ENCODE measurements at places on chromosomes 5 and 9. TPM values are rescaled to one million over a fixed set of nuclear protein-coding genes. Genes with fewer than 3 reads are reported as not detected.

- no peaks in the 10 kb centered on the region for H3K36me3 ChIP-seq
- H3K27me3 ChIP-seq = peaks cover 2% of the 10 kb centered on the region
- no peak for DNase-seq
- no peak overlapping the region for H3K27ac ChIP-seq
- no peaks in the 10 kb centered on the region for H3K4me1 ChIP-seq
Observed at GRCh38 chr5:101326766-101327165, 423.7 kb upstream of the ST8SIA4 start.

DNA sequence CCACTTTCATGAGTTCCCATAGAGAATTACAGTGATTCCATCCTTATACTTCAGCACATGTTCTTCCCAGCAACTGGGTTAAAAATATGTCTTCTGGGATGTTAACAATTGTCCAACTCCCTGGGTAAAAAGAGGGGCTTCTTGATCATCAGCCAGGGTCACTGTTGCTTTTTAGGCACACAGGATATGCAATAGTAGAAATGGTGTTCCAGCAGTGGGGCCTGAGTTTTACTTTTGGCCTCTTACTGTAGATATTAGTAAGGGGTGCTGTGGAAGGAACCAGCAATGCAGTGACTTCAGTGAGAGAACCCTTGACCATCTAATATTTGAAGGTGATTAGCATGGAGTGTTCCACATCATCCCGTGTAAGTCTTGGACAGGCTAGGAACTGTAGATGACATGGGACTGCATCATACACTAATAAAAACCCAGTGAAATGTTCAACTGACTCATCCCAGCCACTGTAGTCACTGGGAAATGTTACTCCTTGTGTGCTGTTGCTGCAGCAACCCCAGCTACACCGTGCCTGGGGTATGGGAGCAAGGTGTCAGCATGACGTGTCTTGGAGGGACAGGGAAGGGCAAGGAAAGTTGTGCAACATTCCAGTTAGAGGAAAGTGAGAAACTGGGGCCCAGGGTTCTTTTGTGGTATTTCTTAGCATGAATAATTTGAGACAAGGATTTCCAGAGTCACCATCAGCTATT is 610.9 kb downstream of the RAB3C start:
- peaks cover 28% of the 10 kb centered on the region for H3K27me3 ChIP-seq
- no peak for DNase-seq
- H3K36me3 ChIP-seq = no peaks in the 10 kb centered on the region
- no peaks in the 10 kb centered on the region for H3K4me1 ChIP-seq
- no peak overlapping the region for H3K27ac ChIP-seq
- no peak overlapping the region for H3K4me3 ChIP-seq

GRCh38 chr5:54668096-54668495 is 150.5 kb downstream of the SNX18 start:
- no peak overlapping the region for H3K4me3 ChIP-seq
- H3K27ac ChIP-seq = no peak overlapping the region
- peaks cover 30% of the 10 kb centered on the region for H3K4me1 ChIP-seq
- H3K36me3 ChIP-seq = peaks cover 22% of the 10 kb centered on the region
- DNase-seq = no peak

DNA sequence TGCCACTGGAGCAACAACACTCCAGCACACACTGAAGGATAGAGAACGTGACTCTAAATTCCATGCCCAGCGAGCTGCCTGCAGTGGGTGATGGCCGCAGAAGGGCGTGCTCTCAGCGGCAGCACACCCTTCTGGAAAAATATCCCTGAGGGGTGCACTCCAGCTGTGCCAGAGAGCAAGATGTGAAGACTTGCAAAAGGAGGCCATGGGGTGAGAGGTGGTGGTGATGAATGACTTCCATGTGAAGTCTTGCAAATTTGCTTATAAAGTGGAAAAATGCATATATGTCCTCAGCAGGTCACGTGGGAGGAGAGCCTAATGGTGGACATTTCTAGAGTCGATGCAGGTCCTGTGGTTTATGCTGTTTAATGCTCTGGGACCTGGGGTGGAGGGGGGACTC is 39.8 kb upstream of the COL5A1 start:
- H3K36me3 ChIP-seq = no peaks in the 10 kb centered on the region
- no peaks in the 10 kb centered on the region for H3K27me3 ChIP-seq
- H3K4me1 ChIP-seq = no peaks in the 10 kb centered on the region
- H3K4me3 ChIP-seq = no peak overlapping the region
- no peak for DNase-seq

DNA sequence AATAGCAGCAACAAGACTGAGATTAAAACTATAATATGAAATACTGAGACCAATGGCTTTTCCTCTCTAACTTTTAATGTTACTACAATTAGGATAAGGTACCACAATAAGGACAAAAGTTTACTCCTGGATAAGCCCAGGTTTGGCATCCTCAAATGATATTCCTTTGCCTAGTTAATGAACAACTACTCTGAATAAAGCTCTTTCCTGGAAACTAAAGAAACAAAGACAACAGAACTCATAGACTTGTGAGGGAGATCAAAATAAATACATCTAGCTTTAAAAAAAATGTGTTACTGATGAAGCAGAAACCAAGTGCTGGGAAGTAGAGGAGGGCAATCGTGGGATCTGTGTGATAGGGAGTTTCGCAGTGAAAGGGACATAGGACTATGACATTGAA is 19.3 kb upstream of the RAPGEF6 start:
- no peak overlapping the region for H3K27ac ChIP-seq
- no peak for DNase-seq
- H3K4me3 ChIP-seq = no peak overlapping the region
- H3K27me3 ChIP-seq = no peaks in the 10 kb centered on the region
- H3K4me1 ChIP-seq = peaks cover 5% of the 10 kb centered on the region

DNA sequence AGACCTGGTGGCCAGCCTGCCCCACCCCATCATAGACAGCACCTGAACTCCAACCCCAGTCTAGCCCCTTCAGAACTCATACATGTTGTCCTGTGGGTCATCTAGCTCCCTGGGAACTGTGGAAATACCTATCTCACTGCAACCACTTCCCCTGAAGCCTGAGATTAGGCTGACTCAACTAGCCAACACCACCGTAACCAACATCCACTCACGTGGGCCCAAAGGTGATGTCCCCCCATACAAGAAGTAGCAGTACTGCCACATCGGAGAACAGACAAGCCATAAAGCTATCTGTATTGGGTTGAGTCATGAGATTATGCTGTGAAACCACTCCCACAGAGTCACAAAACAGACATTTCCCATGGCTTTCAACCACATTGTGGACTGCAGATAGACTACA is 46.6 kb downstream of the OSMR start:
- peaks cover 21% of the 10 kb centered on the region for H3K27me3 ChIP-seq
- H3K36me3 ChIP-seq = no peaks in the 10 kb centered on the region
- no peak for DNase-seq
- no peak overlapping the region for H3K27ac ChIP-seq
- no peaks in the 10 kb centered on the region for H3K4me1 ChIP-seq

- DNase-seq = no peak
- H3K4me1 ChIP-seq = no peaks in the 10 kb centered on the region
- no peak overlapping the region for H3K4me3 ChIP-seq
- H3K27ac ChIP-seq = no peak overlapping the region
Observed at GRCh38 chr5:56746553-56747339, 68.6 kb upstream of the MAP3K1 start.

DNA sequence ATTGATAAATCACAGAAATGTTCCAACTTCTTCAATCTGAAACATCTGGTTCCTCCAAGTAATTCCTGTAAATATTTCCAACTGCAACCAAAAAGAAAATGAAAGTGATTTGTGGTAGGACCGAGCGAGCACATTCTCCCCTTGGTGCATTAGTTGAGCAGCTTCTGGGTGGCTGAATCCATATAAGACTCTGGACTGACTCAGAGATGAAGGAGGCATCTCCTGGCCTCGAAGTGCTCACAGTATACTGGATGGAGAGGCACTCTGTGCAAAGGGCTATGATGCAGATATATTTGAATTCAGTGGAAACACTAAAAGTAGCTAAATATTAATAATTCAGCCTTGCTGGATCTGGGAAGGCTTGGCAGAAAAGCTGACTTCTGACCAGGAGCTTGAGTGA is 265.0 kb downstream of the MARCHF11 start:
- H3K27ac ChIP-seq = no peak overlapping the region
- no peaks in the 10 kb centered on the region for H3K36me3 ChIP-seq
- no peaks in the 10 kb centered on the region for H3K27me3 ChIP-seq
- H3K4me3 ChIP-seq = no peak overlapping the region

DNA sequence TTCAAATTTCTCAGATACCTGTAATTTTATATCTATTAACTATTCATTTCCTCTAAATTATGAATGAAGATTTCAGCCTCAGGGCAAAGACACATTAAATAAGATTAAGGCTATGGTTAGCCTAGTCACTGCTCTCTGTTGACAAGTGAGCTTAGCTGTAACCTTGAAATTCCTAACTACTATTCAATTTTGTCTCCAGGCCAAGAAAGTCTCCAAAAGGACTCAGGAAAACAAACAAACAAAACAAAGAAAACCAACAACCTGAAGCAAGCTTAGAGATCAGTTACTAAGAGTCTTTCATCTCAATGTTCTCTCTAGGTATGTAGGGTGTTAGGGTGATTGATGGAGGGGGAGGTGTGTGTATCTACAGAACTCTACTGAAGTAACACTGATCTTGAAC is 9.6 kb upstream of the CTNNAL1 start:
- H3K27me3 ChIP-seq = no peaks in the 10 kb centered on the region
- no peak for DNase-seq
- H3K4me3 ChIP-seq = no peak overlapping the region
- peaks cover 8% of the 10 kb centered on the region for H3K36me3 ChIP-seq
- peaks cover 9% of the 10 kb centered on the region for H3K4me1 ChIP-seq

GRCh38 chr9:74803376-74804017 is 84.2 kb downstream of the TRPM6 start:
- no peaks in the 10 kb centered on the region for H3K36me3 ChIP-seq
- no peak overlapping the region for H3K27ac ChIP-seq
- DNase-seq = no peak
- no peak overlapping the region for H3K4me3 ChIP-seq

DNA sequence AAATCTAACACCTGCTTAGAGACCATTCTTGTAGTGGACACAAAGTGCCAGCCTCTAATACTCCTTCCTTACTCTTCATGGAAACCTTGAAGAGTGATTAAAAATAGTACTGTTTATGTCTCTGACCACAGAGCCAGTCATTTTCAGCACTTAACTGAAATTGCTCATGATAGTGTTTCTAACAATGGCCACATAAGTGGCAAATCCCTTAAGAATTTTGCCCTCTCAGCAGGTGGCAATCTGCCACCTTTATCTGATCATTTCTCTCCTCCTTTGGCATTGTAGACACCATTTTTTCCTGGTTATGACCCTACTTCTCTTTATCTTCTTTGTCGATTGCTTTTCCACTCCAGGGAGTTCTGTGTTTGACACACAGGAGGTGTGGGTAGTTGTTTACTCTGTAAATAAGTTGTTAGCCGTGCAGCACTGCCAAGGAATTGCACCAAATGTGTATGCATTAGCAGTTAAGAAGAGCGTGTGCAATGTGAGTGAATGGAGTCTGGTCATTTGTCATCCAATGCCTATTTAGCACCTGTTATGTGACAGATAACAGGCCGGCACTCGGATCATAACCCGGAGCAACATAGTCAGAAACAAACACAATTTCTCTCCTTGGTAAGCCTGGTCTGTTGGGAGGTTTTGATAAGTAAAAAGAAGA is 36.8 kb upstream of the STARD4 start:
- H3K4me3 ChIP-seq = no peak overlapping the region
- DNase-seq = no peak
- no peak overlapping the region for H3K27ac ChIP-seq
- H3K36me3 ChIP-seq = no peaks in the 10 kb centered on the region
- peaks cover 3% of the 10 kb centered on the region for H3K27me3 ChIP-seq
- H3K4me1 ChIP-seq = peaks cover 12% of the 10 kb centered on the region

GRCh38 chr5:134874831-134875655 is 872 bp downstream of the TXNDC15 start:
- peak overlapping the region; percentile 90 for H3K27ac ChIP-seq
- peak overlapping the region; percentile 92 for H3K4me3 ChIP-seq

DNA sequence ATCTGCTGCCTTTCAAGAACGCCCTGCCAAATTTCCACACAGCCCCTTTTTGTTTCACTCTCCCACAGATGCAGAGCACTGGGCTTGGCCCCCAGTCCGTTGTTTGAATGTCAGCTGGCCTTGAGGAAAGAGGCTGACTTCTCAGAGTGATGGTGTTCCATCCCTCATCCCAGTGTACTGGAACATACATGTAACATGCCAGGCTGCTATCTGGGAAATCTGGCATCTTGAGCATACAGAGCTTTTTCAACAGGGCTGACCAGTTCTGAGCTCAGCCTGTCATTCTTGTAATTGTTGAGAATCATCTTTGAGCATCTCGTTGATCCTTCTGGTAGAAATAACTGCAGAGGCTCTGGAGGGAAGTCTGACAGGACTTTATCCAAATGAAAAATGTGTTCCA is 2.8 kb downstream of the GALNT10 start:
- no peak overlapping the region for H3K27ac ChIP-seq
- H3K4me1 ChIP-seq = peaks cover 49% of the 10 kb centered on the region
- DNase-seq = no peak
- peaks cover 6% of the 10 kb centered on the region for H3K27me3 ChIP-seq
- no peak overlapping the region for H3K4me3 ChIP-seq

- H3K4me3 ChIP-seq = peak overlapping the region; percentile 4
- no peak for DNase-seq
- no peaks in the 10 kb centered on the region for H3K27me3 ChIP-seq
- H3K27ac ChIP-seq = no peak overlapping the region
Observed at GRCh38 chr5:1503241-1504068, 20.3 kb downstream of the LPCAT1 start.

DNA sequence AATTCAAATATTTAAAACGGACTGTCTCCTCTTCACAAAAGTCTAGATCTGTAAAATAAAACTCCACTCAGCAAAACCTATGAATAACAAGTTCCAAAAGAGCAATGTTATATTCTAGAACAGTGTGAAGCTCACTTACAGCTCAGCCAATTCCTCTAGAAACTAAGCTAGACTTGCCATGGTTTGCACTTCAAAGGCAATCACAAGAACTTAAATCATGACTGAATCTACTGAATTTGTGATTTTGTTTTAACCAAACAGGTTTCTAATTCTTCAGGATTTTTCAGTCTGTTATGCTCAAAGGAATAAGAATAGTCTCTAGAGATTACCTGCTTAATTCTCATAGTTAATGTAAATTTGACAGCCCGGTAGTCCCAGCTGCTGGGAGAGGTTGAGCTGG is 1.4 kb upstream of the PKD2L2 start:
- no peak for DNase-seq
- peaks cover 14% of the 10 kb centered on the region for H3K4me1 ChIP-seq
- peak overlapping the region; percentile 82 for H3K4me3 ChIP-seq
- no peaks in the 10 kb centered on the region for H3K36me3 ChIP-seq
- peaks cover 3% of the 10 kb centered on the region for H3K27me3 ChIP-seq
- H3K27ac ChIP-seq = no peak overlapping the region

DNA sequence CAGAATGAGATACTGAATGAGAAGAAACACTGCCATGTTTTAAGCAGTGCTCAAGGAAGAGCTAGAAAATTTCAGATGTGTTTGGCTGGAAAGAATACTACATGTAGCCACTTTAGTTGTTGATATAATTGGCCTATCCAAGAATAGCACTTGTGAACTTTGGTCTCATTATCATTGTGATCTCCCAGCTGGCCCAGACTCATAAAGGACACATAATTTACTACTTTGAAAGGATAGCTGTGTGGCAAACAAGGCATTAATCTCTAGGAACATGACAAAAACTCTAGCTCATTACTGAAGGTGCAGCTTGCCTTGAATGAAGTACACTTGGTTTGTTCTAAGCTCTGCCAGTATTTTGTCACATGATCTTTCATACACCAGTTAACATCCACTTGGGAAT is 356.3 kb downstream of the CSNK1G3 start:
- H3K27me3 ChIP-seq = no peaks in the 10 kb centered on the region
- H3K4me3 ChIP-seq = no peak overlapping the region
- DNase-seq = no peak
- H3K36me3 ChIP-seq = no peaks in the 10 kb centered on the region

SV2C gene
- 0.03 TPM for total RNA-seq

FAM221B gene
- not detected for total RNA-seq

RETREG1 gene
- 50.9 TPM for total RNA-seq

GMCL2 gene
- not detected for total RNA-seq

LCN15 gene
- total RNA-seq = not detected

Data from activated naive CD8-positive, alpha-beta T cell treated with anti-CD3 and anti-CD28 coated beads, Interleukin-2, amount 10 ng/mL, durations not matched to agents 7 days and 5 days (primary cell).